T-helper 17 cell (primary cell): ENCODE measurements at places on chromosomes 16 and 17. TPM values are rescaled to one million over a fixed set of nuclear protein-coding genes. Genes with fewer than 3 reads are reported as not detected.

DNA sequence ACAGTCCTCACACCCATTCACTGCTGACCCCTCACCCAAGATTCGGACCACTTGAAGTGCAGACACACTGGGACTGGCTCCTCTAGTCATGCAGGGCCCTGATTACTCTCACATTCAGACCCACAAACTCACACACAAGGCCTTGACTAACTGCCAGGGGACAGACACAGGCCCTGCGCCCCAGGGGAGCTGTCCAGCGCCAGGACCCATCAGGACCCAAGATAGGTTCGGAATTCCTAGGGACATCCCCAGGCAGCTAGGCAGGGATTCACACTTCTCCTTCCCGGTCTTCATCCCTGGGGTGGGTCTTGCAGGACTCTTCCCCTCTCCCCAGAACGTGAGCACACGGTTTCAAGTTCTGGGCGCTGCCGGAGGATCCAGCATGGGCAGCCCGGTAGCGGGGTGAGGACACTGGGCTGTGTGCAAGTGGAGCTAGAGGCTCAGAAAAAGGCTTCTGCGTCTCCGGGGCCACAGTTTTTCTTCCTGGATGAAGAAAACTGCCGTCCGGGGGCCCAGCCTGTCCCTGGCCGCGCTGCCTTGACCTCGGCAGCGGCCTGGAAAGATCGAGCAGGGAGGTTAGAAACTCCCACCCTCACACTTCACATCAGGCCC, 1.6 kb downstream of the SEZ6 start:
- H3K4me3 ChIP-seq, result no peak overlapping the region
- peaks cover 7% of the 10 kb centered on the region for H3K36me3 ChIP-seq

DNA sequence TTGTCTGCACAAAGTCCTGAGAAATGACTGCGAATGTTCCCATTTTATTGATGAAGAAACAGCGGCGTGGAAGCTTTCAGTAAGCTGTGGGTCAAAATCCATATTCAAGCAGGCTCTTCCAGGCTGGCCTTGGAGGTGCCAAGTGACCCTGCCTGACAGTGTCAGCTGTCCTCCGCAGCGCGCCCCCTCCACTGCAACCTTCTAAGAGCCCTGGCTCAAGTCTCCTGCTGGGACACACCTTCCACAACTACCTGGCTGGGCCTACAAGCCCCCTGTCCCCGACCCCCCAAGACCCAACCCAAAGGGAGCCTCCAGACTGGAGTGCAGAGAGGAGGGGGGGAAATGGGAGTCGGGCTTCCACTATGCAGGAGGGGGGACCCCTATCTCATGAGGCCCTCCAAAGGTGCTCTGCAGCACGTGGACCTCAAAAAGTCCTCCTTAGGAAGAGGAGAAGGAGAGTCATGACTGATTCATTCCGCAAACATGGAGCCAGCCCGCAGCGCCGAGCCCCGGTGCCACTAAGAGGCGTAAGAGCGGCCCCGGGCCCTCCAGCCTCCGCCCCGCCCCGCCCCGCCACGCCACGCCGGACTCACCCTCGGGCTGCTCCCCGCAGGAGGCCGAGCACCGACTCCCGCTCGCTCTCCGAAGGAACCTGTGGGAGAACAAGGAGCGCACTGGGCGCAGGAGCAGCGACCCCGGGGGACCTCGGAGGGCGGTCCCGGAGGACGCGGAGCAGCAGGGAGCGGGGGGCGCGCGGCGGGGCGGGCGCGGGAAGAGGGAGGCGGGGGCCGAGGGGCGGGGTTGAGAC, 574 bp downstream of the MPP3 start:
- peak overlapping the region; percentile 90 for H3K4me3 ChIP-seq
- peaks cover 30% of the 10 kb centered on the region for H3K27me3 ChIP-seq
- no peak overlapping the region for H3K27ac ChIP-seq
- peaks cover 10% of the 10 kb centered on the region for H3K4me1 ChIP-seq
- no peak for DNase-seq
- no peaks in the 10 kb centered on the region for H3K36me3 ChIP-seq

The TNFRSF17 gene
- not detected for total RNA-seq

DNA sequence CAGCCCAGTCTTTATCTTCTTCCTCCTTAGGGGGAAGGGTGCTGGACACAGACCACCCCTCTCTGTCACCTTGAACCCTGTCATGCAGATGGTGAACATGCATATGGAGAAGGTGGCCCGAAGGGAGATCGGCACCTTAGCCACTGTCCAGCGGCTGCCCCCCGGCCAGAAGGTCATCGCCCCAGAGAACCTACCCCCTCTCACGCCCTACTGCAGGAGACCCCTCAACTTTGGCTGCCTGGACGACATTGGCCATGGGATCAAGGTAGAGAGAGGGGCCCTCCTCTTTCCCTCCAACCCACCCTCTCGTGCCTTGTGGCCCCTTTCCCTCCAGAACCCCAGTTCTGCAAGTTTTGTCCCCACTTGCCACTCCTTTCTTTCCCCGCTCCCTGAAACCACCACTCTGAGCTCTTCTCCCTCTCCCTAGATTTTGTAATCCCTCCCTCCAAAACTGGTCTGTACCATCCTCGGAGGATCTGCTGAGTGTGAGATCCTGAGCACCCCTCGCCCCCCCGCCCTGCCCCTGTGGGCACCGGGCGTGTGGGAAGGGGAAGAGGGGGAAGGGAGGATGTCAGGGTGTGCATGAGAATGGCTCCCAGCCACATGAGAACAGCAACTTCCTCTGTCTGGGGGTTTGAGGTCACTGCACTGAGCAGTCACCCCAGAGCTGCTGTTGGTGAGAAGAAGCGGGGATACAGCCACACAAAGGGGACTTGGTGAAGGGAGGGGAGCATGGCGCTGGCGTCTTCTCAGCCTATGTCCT, 7.3 kb downstream of the ABI3 start:
- peak; percentile 55 for DNase-seq
- H3K27ac ChIP-seq, result peak overlapping the region; percentile 96
- H3K4me1 ChIP-seq, result peaks cover 53% of the 10 kb centered on the region
- no peaks in the 10 kb centered on the region for H3K27me3 ChIP-seq
- H3K4me3 ChIP-seq, result peak overlapping the region; percentile 91
- H3K36me3 ChIP-seq, result peaks cover 3% of the 10 kb centered on the region

DNA sequence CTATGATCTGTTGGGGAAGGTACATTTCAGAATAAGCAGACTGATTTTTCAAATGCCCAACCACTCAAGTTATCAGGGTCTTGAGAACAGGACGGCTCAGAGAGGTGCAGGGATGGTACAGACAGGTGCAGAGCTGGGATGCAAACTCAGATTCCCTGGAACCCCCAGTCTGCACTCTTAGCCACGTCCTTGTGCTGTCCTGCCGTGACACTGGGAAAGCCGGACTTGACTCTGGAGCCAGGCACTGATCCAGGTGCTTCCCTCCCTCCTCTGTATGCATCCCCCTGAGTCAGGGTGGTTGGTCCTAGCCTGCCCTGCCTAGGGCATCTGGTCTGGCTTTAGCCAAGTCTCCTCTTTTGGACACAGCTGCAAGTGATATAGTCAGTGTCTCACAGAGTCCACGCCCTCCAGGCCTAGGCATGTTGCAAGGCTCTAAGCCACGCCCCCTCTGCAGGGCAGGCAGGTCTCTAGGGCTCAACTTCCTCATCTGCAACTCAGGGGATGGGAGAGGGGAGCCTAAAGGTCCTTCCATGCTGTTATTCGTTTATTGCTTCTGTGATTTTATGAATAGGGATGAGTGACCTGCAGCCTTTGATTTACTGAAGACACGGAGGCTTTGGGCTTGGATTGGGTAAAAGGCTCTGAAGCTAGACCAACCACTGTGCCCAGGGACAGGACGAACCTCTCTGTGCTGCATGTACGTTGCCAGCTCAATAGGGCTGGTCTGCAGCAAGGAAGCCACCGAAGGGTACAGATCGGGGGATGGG, 97.3 kb downstream of the SDK2 start:
- H3K27ac ChIP-seq, result no peak overlapping the region

DNA sequence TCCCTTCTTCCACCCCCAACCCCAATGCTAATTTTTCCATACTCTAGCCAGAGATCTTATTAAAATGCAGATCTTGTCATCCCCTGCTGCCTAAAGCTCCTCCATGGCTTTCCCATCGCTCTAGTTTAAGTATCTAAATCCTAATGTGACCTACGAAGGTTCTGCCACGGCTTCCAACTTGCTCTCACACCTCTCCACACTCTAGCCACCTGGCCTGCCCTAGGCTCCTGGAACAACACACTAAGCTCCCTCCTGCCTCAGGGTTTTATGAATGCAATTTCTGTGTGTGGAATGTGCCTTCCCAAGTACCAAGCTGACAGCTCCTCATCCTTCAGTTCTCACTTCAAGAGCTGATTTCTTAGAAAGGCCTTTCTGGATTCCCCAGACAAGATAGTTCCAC, 16.6 kb downstream of the NXPH3 start:
- H3K27me3 ChIP-seq, result no peaks in the 10 kb centered on the region
- DNase-seq, result no peak
- no peak overlapping the region for H3K4me3 ChIP-seq
- H3K36me3 ChIP-seq, result peaks cover 14% of the 10 kb centered on the region

GRCh38 chr16:61194573-61194972, 841.7 kb downstream of the CDH8 start:
- no peaks in the 10 kb centered on the region for H3K27me3 ChIP-seq
- H3K4me3 ChIP-seq, result no peak overlapping the region
- no peaks in the 10 kb centered on the region for H3K4me1 ChIP-seq
- no peak for DNase-seq

GRCh38 chr17:32914181-32914580, 13.8 kb upstream of the TMEM98 start:
- H3K27me3 ChIP-seq, result peaks cover 25% of the 10 kb centered on the region
- no peak for DNase-seq
- no peak overlapping the region for H3K4me3 ChIP-seq

The CYGB gene
- total RNA-seq, result not detected

The MKS1 gene
- 7.7 TPM for total RNA-seq

The MYH13 gene
- total RNA-seq, result not detected

- H3K36me3 ChIP-seq, result no peaks in the 10 kb centered on the region
- no peaks in the 10 kb centered on the region for H3K27me3 ChIP-seq
- H3K4me1 ChIP-seq, result peaks cover 2% of the 10 kb centered on the region
- no peak overlapping the region for H3K4me3 ChIP-seq
Measured at GRCh38 chr16:892536-893255, 78.1 kb downstream of the LMF1 start.

DNA sequence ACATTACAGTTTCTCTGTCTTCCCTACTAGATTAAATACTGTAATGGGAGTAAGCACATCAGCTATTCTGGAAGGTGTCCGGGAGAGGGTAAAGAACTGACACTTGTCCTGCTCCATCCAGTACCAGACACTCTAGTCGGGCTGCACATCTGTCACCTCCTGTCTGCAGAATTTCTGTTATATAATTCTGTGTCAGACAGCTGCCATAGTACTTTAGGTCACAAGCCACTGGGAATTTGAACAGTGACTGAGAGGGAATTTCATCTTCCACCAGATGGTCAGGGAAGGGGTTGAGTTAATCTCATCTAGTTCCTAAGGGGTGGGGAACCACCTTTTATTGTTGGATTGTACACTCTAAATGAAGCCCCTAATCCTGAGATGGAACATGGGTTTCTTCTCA, 58.6 kb upstream of the NUDT7 start:
- no peak overlapping the region for H3K4me3 ChIP-seq
- H3K27me3 ChIP-seq, result peaks cover 34% of the 10 kb centered on the region
- H3K4me1 ChIP-seq, result no peaks in the 10 kb centered on the region
- DNase-seq, result no peak
- no peak overlapping the region for H3K27ac ChIP-seq

- H3K4me1 ChIP-seq, result no peaks in the 10 kb centered on the region
- no peak overlapping the region for H3K27ac ChIP-seq
- DNase-seq, result no peak
- H3K36me3 ChIP-seq, result no peaks in the 10 kb centered on the region
Measured at GRCh38 chr17:10336393-10336792, 36.4 kb downstream of the MYH13 start.

The XYLT1 gene
- total RNA-seq, result 57.3 TPM

The EFCAB13 gene
- total RNA-seq, result 9.2 TPM

GRCh38 chr17:31321481-31321880, at the start of gene EVI2A:
EVI2A (minus strand) TSS chr17:31321622; CDS start chr17:31319013, 2,609 bp downstream.
- H3K4me3 ChIP-seq, result peak within 1 kb of the TSS; percentile 96
- peak; percentile 48 for DNase-seq
- H3K4me1 ChIP-seq, result peaks cover 26% of the 10 kb centered on the region
- no peaks in the 10 kb centered on the region for H3K27me3 ChIP-seq

DNA sequence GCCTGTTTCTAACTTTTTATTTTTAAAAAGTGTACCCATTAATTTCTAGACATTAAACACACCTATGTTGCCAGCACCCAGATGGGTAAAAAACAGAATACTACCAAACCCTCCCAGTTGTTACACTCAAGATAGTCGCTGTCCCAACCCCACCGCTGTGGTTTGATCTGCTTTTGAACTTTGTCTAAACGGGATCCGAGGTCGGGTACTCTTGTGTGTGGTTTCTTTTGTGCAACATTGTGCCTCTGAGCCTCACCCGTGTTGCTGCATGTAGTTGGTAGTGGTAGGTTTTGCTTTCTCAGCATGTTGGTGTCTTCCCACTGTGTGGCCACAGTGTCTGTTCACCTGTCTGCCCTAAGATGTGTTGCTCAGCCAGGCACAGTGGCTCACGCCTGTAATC, 4.3 kb downstream of the KLHL36 start:
- no peaks in the 10 kb centered on the region for H3K27me3 ChIP-seq
- H3K36me3 ChIP-seq, result peaks cover 7% of the 10 kb centered on the region
- DNase-seq, result no peak
- H3K27ac ChIP-seq, result peak overlapping the region; percentile 68
- H3K4me1 ChIP-seq, result peaks cover 55% of the 10 kb centered on the region

DNA sequence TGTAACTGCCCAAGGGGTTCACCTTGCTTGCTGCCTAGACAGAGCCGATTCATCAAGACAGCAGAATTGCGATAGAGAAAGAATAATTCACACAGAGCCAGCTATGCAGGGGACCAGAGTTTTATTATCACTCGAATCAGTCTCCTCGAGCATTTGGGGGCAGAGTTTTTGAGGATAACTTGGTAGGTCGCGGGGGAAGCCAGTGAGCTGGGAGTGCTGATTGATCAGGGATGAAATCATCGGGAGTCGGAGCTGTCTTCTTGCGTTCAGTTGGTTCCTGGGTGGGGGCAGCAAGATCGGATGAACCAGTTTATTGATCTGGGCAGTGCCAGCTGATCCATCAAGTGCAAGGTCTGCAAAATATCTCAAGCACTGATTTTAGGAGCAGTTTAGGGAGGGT, 9.1 kb downstream of the ITGAM start:
- no peak overlapping the region for H3K4me3 ChIP-seq

The CCDC200 gene
- 0.40 TPM for total RNA-seq

- H3K4me3 ChIP-seq, result no peak overlapping the region
- H3K27ac ChIP-seq, result peak overlapping the region; percentile 39
- no peaks in the 10 kb centered on the region for H3K4me1 ChIP-seq
Measured at GRCh38 chr17:8345052-8345690, 5.5 kb downstream of the ODF4 start.
